ENCODE measurements at places on chromosomes 4 and X. TPM values are rescaled to one million over a fixed set of nuclear protein-coding genes. Genes with fewer than 3 reads are reported as not detected.

TCEAL6 gene
- not detected for total RNA-seq

PPEF2 gene
- not detected for total RNA-seq

NAP1L3 gene
- 0.25 TPM for total RNA-seq

FAAH2 gene
- total RNA-seq: 0.57 TPM

SYNPO2 gene
- total RNA-seq: 231 TPM

PABPC1L2B gene
- not detected for total RNA-seq

DNA sequence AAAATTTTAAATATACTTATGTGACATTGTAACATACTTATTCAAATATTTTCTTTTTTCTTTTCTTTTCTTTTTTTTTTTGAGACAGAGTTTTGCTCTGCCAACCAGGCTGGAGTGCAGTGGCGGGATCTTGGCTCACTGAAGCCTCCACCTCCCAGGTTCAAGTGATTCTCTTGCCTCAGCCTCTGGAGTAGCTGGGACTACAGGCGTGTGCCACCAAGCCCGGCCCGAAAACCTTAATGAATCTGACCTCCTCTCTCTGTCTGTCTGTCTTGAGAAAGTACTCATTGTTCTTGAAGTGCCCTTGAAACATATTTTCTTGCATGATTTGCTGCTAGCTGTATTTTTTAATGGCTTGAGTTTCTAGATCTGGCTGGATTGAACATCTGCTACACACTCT, 136.8 kb downstream of the ANAPC4 start:
- no peaks in the 10 kb centered on the region for H3K36me3 ChIP-seq
- no peak overlapping the region for H3K27ac ChIP-seq
- no peaks in the 10 kb centered on the region for H3K27me3 ChIP-seq
- H3K4me3 ChIP-seq: no peak overlapping the region
- no peak for DNase-seq
- no peaks in the 10 kb centered on the region for H3K4me1 ChIP-seq

- H3K4me1 ChIP-seq: no peaks in the 10 kb centered on the region
- no peak overlapping the region for H3K27ac ChIP-seq
- H3K27me3 ChIP-seq: no peaks in the 10 kb centered on the region
- no peak for DNase-seq
- no peaks in the 10 kb centered on the region for H3K36me3 ChIP-seq
Observed at GRCh38 chr4:6410664-6411063, 61.8 kb downstream of the PPP2R2C start.

DNA sequence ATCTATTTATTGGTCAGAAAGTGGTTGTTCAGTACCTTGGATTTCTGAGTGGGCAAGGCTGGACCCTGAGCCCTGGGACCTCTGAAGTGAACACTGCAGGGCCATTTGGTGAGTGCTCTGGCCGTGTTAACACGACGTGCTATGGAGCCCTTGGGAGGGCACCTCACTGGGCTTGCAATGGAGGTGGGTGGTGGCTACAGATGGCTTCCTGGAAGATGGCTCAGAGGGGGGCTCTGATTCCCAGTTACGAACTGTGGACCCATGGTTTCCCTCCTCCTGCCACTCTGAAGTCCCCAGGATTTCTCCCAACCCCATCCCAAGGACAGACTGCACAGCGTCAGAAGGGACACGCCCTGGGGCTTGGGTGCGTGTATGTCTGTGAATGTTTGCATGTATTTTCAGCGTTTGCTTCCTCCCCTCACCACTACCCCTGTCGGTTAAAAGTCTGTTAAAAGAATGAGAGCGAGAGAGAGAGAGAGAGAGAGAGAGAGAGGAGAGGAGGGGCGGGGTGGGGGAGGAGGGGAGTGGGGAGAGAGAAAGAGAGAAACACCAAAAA, 3.7 kb upstream of the RHOH start:
- H3K27ac ChIP-seq: no peak overlapping the region
- no peak for DNase-seq
- no peaks in the 10 kb centered on the region for H3K4me1 ChIP-seq
- no peaks in the 10 kb centered on the region for H3K36me3 ChIP-seq
- H3K4me3 ChIP-seq: no peak overlapping the region
- H3K27me3 ChIP-seq: peaks cover 4% of the 10 kb centered on the region

- no peaks in the 10 kb centered on the region for H3K36me3 ChIP-seq
- H3K4me1 ChIP-seq: no peaks in the 10 kb centered on the region
- no peaks in the 10 kb centered on the region for H3K27me3 ChIP-seq
Observed at GRCh38 chrX:9493936-9494335, 29.1 kb downstream of the TBL1X start.

DNA sequence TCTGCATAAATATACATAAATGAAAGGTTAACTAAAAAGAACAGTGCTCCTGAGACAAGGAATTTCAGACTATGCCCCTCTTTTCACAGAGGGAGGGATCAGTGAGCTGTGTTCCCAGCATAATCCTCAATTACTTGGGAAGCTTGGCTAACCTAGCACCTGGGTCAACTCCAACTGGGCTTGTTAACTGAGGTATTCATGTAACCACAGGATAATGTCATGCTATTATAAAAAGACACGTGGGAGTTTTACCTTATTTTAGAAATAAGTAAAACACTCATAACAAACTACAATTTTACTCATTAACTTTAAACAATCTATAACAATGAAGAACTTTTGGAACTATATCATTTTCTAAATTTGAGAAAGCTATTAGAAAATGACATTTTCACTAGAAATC, 48.6 kb downstream of the RPGR start:
- no peaks in the 10 kb centered on the region for H3K27me3 ChIP-seq
- H3K4me1 ChIP-seq: no peaks in the 10 kb centered on the region
- H3K27ac ChIP-seq: no peak overlapping the region
- H3K36me3 ChIP-seq: no peaks in the 10 kb centered on the region

DNA sequence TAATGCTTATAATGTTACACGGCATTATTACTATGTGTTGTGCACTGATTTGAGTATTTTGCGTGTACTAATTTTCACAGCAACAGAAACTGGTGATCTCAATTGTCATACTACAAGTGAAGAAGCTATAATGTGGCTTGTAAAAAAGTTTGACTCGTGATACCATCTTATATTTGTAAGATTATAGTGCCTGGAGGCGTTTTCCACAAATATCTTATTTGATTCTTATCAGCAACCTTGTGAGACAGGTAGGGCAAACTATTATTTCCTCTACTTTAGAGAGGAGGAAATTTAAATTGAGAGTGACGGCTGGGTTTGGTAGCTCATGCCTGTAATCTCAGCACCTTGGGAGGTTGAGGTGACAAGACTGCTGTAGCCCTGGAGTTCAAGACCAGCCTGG, 4.5 kb downstream of the CUL4B start:
- H3K27ac ChIP-seq: no peak overlapping the region
- no peaks in the 10 kb centered on the region for H3K27me3 ChIP-seq
- peaks cover 16% of the 10 kb centered on the region for H3K4me1 ChIP-seq

DNA sequence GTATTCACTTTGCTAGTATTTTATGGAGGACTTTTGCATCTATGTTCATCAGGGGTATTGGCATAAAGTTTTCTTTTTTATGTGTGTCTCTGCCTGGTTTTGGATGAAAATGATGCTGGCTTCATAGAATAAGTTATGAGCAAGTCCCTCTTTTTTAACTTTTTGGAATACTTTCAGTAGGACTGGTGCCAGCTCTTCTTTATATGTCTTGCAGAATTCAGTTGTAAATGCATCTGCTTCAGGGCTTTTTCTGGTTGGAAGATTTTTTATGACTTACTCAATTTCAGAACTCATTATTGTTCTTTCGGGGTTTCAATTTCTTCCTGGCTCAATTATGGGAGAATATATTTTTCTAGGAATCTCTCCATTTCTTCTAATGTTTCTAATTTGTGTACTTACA, 9.1 kb upstream of the CSN2 start:
- H3K4me3 ChIP-seq: no peak overlapping the region
- H3K4me1 ChIP-seq: no peaks in the 10 kb centered on the region
- DNase-seq: no peak
- no peaks in the 10 kb centered on the region for H3K27me3 ChIP-seq
- H3K36me3 ChIP-seq: no peaks in the 10 kb centered on the region
- no peak overlapping the region for H3K27ac ChIP-seq

GRCh38 chrX:130086447-130087206, 23.7 kb downstream of the ELF4 start:
- no peak for DNase-seq
- no peaks in the 10 kb centered on the region for H3K4me1 ChIP-seq
- H3K27ac ChIP-seq: no peak overlapping the region
- H3K27me3 ChIP-seq: no peaks in the 10 kb centered on the region
- H3K4me3 ChIP-seq: no peak overlapping the region

GRCh38 chr4:178080312-178080711, 638.1 kb upstream of the AGA start:
- H3K27me3 ChIP-seq: no peaks in the 10 kb centered on the region
- DNase-seq: no peak
- no peak overlapping the region for H3K27ac ChIP-seq
- no peak overlapping the region for H3K4me3 ChIP-seq

DNA sequence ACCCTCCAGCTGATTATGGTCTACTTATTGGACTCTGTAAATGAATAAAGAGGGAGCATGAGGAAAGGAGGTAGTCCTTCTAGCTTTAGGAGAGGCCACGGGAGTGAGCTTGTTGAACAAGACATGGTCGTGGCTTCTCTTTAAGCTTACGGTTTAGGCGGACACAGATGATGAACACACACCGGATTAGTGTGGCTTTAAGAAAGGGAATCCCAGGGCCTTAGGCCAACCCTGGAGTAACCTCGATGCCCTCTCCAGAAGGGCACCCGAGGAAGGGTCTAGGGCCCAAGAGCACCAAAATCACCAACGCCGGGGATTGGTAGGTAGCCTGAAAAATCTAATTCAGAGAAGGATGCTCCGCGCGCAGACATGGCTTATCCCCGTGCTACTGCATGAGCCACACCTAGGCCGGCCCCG, 39.4 kb downstream of the ERVMER34-1 start:
- no peaks in the 10 kb centered on the region for H3K36me3 ChIP-seq
- no peak overlapping the region for H3K4me3 ChIP-seq
- peaks cover 14% of the 10 kb centered on the region for H3K4me1 ChIP-seq
- H3K27me3 ChIP-seq: no peaks in the 10 kb centered on the region

DNA sequence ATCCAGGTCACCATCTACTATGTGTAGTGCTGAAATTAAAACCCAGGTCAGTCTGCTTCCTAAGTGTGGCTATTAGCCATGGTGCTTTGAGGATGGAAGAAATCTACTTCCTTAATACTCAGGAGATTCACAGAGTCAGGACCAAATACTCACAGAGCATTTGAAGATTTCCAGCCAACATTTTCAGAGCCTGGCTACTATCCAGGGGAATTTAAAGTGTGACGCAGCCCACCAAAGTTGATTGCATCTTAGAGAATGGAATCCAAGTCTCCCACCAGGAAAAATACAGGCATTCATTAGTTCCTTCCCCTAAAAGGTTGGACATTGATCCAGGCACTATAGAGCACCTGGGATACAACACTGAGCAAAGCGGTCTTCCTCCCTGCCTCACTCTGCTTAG, 83.8 kb downstream of the HS3ST1 start:
- H3K27me3 ChIP-seq: no peaks in the 10 kb centered on the region
- DNase-seq: no peak
- no peak overlapping the region for H3K27ac ChIP-seq
- H3K36me3 ChIP-seq: no peaks in the 10 kb centered on the region

GRCh38 chr4:145502809-145503208, 21.2 kb downstream of the SMAD1 start:
- DNase-seq: no peak
- peaks cover 50% of the 10 kb centered on the region for H3K4me1 ChIP-seq
- H3K27me3 ChIP-seq: no peaks in the 10 kb centered on the region
- H3K27ac ChIP-seq: peak overlapping the region; percentile 51

- H3K27ac ChIP-seq: no peak overlapping the region
- DNase-seq: no peak
- H3K27me3 ChIP-seq: no peaks in the 10 kb centered on the region
- no peak overlapping the region for H3K4me3 ChIP-seq
- no peaks in the 10 kb centered on the region for H3K4me1 ChIP-seq
- H3K36me3 ChIP-seq: no peaks in the 10 kb centered on the region
Observed at GRCh38 chr4:66330125-66330524, 659.8 kb upstream of the EPHA5 start.

Measured in heart right ventricle (tissue), 16 donors.